ENCODE measurements at places on chromosomes 12 and 14.

- no peak for DNase-seq
Measured at GRCh38 chr12:45557016-45557415, 172.5 kb upstream of the ARID2 start.

- DNase-seq: no peak
Measured at GRCh38 chr14:71716041-71716772, 216.0 kb upstream of the RGS6 start.

- DNase-seq: no peak
Measured at GRCh38 chr14:85195872-85196477, 334.0 kb upstream of the FLRT2 start.

DNA sequence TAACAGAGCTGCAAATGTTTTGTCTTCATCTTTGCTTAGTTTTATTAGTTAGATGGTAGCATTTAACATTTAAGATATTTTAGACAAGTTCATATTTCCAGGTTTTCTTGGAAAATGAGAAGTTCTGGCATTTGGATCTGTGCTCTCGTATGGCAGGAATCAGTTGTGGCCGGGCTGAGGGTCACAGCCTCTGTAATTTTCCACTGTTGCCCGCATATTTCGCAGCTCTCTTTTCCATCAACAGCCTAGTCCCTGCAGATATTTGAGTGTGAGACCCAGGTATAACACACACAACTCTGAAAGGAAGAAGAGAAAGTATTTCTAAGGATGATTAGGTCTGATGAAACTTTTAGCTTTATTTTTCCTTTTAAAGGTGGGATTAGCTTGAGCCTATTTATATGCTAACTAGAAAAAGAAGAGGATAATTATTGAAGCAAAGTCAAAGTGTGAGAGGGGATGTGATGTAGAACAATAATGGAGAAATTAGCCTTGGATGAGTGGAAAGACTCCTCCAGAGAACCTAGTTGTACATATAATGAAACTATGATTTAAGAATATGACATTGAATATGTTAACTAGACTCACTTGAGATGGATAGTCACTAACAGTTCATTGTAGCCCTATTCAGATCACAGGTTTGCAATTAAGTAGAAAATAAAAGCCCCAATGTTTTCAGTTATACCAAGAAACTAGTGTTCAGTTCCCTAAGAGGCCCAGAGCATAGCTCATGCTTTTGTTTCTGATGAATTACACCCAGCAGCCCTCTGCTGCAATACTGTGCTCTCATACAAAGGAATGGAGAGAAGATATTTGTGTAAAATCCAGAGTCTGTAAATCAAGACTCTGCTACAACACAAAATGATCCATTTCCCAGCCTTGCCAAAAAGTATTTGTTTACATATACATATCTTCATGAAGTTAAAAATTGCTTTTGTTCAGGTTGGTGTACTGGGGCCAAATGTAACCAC lies 158.4 kb downstream of the C12orf50 start:
- no peak for DNase-seq

- no peak for DNase-seq
Measured at GRCh38 chr14:80627745-80628144, 313.8 kb downstream of the CEP128 start.

DNA sequence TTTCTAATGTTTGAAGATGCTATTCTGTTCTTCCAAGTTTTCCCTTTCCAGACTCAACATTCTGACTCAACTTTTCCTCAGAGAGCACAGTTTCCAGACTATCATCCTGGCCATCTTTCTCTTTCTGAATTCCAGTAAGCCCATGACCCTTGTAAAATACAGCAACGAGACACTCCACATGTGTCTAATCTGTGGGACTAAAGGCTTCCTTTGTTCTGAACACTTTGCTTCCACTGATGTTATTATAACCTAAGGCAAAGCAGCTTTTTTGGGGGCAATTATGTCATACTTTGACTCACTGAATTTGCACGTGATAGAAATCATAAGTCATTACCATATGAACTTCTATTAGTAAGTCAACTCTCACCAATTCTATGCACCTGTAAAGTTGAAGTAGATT lies 6.3 kb upstream of the ART4 start:
- no peak for DNase-seq

GRCh38 chr14:69133206-69134125 lies 19.5 kb downstream of the DCAF5 start:
- no peak for DNase-seq

DNA sequence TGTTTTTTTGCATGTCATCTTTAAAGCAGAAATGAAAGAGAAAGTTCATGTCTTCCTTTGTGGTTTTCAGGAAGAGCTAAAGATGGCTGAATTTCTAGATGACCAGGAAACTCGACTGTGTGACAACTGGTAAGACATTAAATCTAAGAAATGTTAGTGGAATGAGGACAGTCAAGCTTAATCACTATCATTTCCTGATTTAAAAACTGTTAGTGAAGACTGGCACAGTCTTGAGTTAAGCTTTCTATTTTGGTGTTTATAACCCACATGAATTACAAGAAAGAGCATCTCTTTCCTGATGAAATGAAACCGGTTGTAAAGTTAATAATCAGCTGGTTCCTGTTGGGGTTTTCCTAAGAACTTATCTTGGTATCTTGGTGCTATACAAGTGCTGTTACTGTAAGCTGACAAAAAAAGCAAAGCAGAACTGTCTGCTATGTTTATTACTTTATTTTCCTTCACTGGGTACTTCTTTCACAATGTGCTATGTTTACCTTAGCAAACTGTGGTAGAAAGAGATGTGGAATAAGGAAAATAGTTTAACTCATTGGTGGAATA lies 5.2 kb downstream of the TRAFD1 start:
- DNase-seq: no peak

GRCh38 chr12:92431146-92431545 lies 271.6 kb upstream of the PLEKHG7 start:
- DNase-seq: no peak

GRCh38 chr12:120851444-120851843 lies 52.7 kb downstream of the SPPL3 start:
- DNase-seq: no peak

GRCh38 chr14:89514601-89515000 lies 97.6 kb upstream of the FOXN3 start:
- no peak for DNase-seq

GRCh38 chr12:23525450-23526072 lies 423.9 kb downstream of the SOX5 start:
- DNase-seq: no peak

DNA sequence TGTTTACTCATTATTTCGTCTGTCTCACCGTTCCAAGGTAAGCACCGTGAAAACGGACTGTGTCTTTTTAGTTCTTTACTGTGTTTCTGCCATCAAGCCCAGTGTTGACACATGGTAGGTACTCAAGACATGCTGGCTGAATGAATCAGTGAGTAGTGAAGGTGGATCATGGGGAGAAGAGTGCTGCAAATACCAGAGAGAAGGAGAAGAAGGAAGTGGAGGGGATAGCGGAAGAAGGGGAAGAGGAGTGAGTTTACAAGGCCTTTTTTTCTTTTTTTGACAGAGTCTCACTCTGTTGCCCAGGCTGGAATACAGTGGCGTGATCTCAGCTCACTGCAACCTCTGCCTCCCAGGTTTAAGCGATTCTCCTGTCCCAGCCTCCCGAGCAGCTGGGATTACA lies 54.6 kb downstream of the ETV6 start:
- no peak for DNase-seq

DNA sequence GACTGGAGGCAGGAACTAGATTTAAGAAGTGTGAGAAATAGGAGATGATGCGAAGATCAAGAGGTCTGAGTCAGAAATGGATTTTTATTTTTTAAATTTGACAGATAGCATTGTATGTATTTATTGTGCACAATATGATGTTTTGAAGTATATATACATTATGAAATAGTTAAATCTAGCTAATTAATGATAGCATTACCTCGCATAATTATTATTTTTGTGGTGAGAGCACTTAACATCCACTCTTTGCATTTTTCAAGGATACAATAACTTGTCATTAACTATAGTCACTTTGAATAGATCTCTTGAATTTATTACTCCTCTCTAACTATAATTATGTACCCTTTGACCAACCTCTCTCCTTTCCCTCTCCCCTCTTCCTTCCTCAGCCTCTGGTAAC lies 3.7 kb downstream of the SMOC1 start:
- DNase-seq: no peak

DNA sequence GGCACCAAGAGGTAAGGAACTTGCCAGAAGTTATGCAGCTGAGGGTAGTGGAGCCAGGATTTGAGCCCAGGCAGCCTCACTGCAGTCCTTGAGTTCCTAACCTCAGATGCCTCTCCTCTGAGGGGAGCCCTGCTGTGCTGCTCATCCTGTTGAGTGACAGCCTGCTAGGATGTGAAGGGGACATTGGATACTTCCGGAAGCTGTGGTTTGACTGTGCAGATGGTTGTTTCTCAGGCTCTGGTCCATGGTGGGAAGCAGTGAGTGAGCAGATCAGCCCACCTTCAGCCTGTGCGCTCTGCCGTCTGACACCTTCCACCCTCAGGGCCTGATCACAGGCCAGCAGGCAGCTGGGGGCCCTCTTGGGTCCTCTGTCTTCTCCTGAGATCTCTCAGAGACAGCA lies 253.2 kb downstream of the CACNA1C start:
- DNase-seq: peak; percentile 14

DNA sequence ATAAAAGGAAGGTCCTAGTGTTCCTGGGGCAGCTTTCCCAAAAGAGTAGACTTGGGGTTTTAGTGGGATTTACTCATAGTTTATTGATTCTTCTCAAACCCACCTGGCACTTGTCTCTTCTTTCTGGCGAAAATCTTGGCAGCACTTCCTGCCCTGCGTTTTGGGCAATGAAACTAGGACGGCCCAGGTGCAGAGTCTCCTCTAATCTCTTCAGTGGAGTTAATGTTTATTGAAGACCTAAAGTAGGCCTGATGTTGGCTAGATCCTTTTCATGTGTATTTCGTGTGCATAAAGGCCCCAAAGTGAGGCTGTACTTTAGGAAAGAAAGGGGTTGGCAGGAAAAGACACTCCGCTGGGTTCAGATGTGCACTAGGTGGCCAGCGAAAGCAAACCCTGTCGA lies 5.1 kb downstream of the WNT5B start:
- DNase-seq: no peak

DNA sequence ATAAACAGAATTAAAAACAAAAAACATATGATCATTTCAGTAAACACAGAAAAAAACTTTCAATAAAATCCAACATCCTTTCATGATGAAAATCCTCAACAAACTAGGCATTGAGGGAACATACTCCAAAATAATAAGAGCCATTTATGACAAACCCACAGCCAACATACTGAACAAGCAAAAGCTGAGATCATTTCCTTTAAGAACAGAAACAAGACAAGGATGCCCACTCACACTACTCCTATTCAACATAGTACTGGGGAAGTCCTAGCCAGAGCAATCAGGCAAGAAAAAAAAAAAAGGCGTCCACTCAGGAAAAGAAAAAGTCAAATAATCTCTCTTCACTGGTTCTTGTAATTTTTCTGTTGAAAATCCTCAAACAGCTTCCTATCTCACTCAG lies 30.1 kb downstream of the MRPL42 start:
- no peak for DNase-seq

- no peak for DNase-seq
Measured at GRCh38 chr14:73173092-73173735, 36.9 kb downstream of the PSEN1 start.

- no peak for DNase-seq
Measured at GRCh38 chr12:96132819-96133218, 61.4 kb upstream of the ELK3 start.

- no peak for DNase-seq
Measured at GRCh38 chr12:14635776-14636175, 60.6 kb downstream of the GUCY2C start.

- no peak for DNase-seq
Measured at GRCh38 chr12:125882141-125882540, 816.9 kb downstream of the AACS start.

- no peak for DNase-seq
Measured at GRCh38 chr12:29428633-29429032, 47.7 kb upstream of the ERGIC2 start.

- DNase-seq: peak; percentile 5
Measured at GRCh38 chr14:42163136-42163535, 556.5 kb downstream of the LRFN5 start.

DNA sequence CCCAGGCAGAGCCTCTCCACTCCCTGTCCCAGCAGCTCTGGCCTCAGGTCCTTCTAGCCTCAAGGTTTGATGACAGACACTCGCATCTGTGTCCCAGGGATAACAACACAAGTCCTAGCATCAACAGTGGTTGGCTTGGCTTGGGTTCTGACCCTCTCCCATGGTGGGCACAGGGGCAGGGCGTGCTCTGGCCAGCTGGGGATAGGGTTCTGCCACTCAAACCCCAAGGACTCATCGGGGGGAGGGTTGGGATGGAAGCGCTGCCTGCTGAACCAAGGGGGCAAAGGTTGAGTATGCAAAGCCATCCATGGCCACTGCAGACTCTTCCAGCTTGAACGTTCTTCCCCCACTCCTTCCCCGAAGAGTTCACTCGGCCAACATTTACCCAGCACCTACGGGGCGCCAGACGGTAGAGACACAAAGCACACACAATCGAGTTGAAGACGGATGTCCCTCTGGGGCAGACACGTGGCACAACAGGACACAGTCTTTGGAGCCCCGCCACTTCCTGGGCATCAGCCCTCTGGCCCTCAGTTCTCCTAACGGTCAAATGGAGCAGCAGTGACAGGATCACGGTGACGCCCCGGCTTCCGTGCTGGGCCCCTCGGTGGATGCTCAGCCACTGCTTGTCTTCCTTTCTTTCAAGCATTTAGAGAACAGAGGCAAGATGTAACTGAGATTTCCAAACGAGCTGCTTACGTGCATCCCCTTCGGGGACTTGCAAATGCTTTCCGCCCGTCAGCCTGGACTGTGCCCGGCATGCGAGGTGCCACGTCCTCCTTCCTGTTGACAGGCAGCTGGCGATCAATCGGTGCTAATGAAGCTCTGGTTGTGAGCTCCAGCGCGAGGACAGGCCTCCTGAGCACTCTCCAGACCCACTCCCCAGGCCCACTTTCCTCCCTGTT lies 42.6 kb downstream of the DLK1 start:
- DNase-seq: no peak

DNA sequence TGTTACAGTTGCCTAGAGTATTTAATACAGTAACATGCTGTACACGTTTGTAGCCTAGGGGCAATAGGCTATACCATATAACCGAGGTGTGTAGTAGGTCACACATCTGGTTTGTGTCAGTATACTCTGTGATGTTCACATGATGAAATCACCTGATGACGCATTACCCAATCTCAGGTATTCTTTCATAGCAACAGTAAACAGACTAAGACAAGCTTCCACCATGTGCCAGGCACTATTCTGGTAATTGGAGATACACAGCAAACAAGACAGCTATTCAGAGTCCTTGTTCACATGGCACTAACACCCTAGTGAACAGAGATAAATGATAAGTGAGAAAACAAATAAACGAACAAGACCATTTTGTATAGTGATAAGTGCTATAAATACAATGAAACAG lies 3.8 kb upstream of the PDE3A start:
- DNase-seq: no peak

DNA sequence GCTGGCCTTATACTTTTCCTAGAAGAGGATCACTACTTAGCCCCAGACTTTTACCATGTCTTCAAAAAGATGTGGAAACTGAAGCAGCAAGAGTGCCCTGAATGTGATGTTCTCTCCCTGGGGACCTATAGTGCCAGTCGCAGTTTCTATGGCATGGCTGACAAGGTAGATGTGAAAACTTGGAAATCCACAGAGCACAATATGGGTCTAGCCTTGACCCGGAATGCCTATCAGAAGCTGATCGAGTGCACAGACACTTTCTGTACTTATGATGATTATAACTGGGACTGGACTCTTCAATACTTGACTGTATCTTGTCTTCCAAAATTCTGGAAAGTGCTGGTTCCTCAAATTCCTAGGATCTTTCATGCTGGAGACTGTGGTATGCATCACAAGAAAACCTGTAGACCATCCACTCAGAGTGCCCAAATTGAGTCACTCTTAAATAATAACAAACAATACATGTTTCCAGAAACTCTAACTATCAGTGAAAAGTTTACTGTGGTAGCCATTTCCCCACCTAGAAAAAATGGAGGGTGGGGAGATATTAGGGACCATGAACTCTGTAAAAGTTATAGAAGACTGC lies 1.5 kb downstream of the MGAT2 start:
- no peak for DNase-seq

Data from NCI-H1092 (cell line).